Stimulated activated CD4-positive, alpha-beta T cell treated with anti-CD3 and anti-CD28 coated beads, Interleukin-12 subunit alpha, Interleukin-12 subunit beta, amount 100 ng/mL, for 48 hours (primary cell): ENCODE measurements at places on chromosomes 6 and 20.

- no peak for DNase-seq
These were observed 225.3 kb upstream of the FAM83B start for GRCh38 chr6:54621285-54621684.

DNA sequence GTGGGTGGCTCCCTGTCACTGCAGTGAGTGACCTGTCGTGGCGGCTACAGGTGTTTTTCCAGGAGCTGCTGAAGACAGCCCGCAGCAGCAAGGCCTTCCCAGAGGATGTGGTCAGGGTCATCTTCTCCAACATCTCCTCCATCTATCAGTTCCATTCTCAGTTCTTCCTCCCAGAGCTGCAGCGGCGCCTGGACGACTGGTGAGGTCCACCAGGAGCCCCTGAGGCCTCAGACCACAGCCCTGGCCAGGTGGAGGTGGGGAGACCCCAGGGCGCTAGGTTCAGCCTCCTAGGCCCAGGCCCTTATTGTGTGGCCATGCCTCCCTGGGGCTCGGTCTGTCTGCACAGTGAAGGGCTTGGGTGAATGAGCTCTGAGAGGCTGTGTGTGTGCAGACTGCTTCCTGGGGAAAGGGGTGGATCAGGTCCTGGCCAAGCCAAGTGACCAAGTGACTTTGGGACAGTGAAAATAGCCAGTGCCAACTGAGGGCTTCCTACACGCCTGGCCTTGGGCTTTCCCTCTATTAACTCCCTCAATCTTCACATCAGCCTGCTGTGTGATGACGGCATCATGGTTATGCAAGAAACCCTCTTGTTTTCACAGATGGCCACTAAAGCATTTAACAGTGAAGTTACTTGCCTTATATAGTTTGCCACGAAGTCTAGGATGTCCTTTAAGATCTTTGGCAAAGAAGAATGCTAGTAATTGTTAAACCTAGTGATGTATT is 6.4 kb downstream of the FGD2 start:
- no peak for DNase-seq

DNA sequence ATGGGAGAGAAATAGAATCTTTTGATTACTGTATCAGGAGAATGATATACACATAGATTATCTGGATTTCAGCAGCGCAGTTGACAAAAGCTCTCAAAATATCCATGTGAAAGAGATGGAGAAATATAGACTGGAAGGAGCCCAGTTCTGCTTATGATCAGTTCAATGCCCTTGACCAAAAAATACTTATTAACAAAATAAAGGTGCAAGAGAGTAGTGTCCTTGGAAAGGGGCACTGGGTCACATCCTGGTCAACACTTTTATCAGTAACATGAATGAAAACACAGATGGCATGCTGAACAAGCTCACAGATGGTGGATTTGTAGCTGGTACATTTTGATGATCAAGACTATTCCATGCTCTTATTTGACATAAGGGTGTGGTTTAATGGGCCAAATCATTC is 63.9 kb upstream of the PLEKHG1 start:
- DNase-seq = no peak

DNA sequence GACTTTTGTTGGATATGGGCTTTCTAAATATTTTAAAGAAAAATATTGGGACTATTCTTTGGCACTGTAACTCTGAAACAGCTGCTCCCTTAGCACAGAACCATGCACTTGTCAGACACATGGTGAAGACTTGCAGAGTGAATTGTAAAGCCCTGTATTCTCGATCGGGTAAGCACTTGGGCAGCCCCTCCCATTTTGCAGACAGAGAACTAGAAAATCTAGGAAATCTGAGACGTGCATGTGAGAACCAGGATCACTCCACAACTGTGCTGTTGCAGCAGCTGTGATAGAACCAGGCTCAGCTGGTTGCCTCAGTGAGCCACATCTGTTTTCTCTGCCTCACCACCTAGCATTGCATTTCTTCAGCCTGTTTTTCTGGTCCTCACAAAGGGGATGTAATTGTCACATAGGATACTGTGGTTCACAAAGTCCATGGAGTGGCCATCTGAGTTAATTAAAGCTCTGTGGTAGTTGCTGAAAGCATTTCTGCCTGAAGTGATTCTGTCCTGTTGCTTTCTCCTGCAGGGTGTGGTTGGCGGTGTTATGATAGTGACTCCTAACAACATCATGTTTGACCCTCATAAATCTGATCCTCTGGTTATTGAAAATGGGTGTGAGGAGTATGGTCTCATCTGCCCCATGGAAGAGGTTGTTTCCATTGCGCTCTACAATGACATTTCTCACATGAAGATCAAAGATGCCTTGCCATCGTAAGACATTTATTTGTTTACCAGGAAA is 71.8 kb upstream of the HINT3 start:
- DNase-seq = no peak

- DNase-seq = peak; percentile 70
These were observed 84.4 kb downstream of the GMPR start for GRCh38 chr6:16322666-16323312.

DNA sequence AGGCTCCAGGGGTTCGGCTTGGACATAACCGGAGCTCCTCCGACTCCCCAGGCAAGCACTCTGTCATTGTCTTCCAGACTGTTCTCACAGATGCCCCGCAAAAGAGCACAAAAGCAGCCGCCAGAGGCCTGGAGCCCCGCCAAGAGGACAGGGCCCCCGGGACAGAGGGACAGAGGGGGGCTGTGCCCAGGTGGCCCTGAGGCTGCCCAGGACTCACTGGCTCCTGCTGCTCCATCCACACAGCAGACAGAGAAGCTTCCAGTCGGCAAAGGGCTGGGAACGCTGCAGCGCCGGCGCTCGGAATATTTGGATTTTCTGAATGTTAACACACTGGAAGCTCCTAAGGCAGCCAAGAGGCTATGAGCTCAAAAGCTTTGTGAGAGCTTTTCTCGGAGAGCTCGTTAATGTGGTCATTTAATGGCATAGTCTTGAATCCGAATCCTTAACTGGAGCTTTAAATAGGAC is 68.0 kb upstream of the QKI start:
- DNase-seq = no peak

GRCh38 chr6:100078509-100078908 is 84.5 kb upstream of the MCHR2 start:
- no peak for DNase-seq

GRCh38 chr6:29967379-29968010 is 25.2 kb downstream of the HLA-A start:
- DNase-seq = no peak

DNA sequence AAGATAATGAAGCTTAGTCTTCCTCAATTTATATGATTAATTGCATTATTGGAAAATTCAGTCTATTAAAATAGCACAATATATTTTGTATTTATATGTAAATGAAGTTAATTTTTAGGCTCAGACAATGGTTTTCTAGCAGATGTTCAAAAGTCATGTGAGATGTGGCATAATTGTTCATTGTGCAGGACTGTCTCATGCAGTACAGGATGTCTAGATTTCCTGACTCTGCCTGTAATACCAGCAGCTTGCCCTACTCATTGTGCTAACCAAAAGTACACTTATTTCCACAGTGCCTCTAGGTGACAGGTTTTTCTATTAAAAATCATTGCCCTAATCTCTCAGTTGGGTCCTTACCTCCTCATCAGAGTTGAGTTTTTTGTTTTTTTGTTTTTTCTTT is 12.4 kb downstream of the RALGAPB start:
- no peak for DNase-seq
